ENCODE measurements at places on chromosomes 13 and 19.

- DNase-seq = no peak
These were observed 67.6 kb downstream of the UBL3 start for GRCh38 chr13:29782798-29783197.

GRCh38 chr19:18007917-18008673, at the start of gene ARRDC2:
TSS of gene ARRDC2 (plus strand) at chr19:18008170. CDS start at chr19:18008311, 141 bp downstream.
- DNase-seq = peak; percentile 91

DNA sequence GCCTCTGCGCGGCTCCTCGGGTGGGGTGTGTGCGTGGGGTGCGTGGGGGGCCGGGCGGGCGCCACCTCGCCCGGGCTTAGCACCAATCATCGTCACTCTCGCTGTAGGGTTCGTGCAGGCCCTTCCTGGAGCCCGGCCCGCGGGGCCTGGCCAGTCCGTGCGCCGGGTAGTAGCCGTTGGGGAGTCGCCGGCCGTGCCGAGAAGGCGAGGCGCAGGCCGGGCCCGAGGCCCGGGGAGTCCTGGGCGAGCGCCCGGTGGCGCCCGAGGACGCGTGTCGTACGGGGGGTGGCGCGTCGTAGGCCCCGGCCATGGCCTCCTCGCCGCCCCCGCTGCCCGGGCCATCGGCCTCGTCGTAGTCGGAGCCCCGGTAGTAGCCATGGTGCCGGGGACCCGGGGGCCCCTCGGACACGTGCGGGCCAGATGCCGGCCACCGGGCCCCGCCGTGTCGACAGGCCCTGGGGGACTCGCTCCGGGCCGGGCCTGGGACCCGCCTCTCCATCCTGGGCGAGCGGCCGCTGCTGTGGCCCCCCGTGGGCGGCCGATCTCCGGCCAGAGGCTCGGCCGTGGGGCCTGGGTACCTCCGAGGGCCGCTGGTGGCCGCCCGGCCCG, 57.1 kb downstream of the IER2 start:
- DNase-seq = no peak

DNA sequence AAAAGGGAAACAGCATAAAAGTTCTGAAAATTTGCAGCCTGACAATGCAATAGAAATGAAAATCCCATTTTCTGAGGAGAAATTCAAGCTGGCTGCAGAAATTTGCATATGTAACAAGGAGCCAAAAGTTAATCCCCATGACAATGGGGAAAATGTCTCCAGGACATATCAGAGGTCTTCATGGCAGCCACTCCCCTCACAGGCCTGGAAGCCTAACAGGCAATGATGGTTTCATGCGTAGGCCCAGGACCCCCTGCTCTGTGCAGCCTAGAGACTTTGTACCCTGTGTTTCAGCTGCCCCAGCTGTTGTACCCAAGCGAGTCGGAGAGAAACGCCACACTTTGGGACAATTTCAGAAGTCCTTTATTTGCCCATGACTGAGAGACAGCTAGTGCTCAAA, 701.3 kb upstream of the KLHL1 start:
- DNase-seq = no peak

DNA sequence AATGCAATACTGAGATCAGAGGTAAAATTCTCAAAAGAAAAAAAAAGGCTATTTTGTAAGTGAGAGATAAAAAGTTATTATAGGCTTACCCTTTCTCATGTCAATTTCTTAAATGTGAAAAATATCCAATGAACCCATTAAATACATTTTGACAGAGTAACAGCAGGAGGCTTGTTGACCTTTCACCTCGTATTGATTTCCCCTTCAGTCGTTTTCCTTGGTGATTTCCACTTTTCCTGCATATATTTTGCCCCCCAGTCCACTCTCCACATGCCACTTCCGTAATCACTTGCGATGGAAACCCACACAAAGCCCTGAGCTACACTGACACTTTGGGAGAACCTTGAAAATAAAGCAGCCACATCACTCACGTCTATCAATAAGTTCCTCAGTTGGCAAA, 248.1 kb upstream of the OBI1 start:
- DNase-seq = no peak

DNA sequence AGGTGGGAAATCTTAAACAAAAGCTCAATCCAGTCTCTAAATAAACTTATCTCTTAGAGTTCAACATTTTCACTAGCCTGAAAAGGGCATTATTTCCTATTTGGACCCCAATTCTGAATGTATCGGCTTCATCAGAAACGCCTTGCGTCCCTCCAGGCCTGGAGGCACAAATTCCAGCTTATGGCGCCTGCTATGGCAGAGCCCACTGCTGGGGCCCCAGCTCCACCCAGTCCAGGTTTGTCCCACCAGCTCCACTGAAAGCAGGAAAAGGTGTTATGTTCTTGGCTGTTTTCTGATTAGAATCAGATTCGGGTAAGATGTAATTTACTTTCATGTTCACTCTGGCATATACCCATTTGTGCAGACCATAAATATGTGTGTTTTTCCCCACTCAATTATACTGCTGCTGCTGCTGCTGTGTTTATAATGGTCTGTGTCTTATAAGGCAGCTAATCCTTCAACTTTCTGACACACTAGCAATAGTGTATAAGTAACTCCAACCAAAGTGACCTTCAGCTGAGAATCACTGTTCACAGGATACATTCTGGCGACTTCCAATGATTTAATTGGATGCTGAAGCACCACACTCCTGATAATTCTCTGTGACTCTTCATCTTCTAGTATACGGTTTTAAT, 6.4 kb downstream of the IRS2 start:
- no peak for DNase-seq

DNA sequence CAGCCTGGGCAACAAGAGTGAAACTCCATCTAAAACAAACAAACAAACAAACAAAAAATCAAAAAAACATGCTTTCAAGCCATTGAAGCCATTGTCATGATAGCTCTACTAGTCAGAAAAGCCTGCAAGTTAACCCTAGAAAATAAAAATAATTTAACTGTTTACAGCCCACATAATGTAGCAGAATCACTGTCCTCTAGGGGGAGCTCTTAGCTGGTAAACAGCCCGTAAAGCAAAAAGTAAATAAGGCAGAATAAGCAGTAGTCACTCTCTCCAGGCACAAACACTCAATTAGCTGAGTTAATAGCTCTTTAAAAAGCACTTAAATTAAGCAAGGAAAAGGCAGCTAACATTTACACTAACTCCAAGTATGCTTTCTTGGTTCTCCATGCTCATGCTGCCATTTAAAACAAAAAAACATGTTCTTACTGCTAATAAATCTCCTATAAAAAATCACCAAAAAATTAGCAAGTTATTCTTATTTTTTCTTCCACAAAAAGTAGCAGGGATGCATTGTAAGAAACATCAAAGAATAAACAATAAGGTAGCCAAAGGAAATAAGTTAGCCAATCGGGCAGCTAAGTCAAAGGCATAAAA, 11.3 kb downstream of the LILRB4 start:
- no peak for DNase-seq

GRCh38 chr19:55366790-55367189, 3.5 kb downstream of the IL11 start:
- DNase-seq = no peak

DNA sequence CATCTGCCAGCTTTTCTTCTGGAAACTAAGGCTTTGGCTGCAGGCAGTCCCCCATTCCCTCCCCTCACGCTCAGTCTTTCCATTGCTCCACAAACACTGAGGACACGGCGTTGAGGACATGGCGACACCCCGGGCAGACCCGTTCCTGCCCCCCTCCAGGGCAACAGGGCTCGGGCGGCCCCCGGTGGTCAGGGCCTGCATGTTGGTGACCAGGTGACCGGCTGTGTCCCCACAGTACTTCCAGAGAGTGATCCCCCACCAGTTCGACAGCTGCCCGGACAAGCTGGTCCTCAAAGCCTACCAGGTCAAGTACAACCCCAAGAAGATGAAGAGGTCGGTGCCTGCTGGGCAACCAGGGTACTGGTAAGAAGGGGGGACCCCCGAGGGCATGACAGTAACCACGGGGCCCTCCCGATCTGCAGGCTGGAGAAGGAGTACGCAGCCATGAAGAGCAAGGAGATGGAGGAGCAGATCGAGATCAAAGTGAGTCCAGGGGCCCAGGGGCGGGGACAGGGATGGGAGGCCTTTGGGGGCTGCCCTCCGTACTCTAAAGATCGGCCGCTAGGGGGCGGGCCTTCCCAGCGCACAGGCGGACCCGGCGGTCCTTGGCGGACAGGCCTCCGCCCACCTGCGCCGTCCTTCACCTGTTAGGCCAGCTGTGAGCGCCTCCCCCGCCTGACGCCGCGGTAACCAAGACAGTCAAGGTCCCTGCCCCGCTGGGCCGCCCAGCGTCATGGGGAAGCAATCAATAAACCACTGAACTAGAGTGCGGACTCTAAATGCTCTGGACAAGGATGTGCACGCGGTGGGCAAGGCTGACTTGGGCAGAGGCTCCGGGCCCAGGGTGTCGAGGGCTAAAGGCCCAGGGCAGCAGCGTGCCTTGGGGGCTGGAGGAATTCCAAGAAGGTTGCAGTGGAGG, 21.1 kb downstream of the PRR36 start:
- DNase-seq = peak; percentile 80

GRCh38 chr19:7467009-7467989, 21.5 kb downstream of the PEX11G start:
- DNase-seq = no peak

- DNase-seq = no peak
These were observed 752.2 kb downstream of the EFNB2 start for GRCh38 chr13:105783261-105783660.

GRCh38 chr13:98538876-98539275, 38.0 kb downstream of the STK24 start:
- no peak for DNase-seq

DNA sequence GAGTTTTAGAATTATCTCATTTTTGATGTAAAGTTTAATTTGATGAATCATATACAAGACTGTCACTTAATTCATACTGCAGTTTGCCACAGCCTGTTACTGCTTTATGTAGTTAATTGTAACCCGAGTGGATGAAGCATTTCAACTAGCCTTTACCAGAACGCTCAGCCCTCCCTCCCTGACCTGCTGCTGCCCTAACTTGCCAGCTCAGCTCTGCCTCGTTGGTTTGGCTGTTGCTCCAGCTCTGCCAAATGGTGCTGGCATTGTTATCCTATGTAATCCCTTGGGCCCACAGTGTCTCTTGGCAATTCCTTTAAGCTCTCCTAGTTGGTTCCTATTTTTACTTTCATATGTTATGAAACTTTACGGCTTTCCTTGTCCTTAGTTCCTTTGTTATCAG, 113.3 kb downstream of the LMO7 start:
- no peak for DNase-seq

GRCh38 chr13:36753176-36753575, 65.8 kb upstream of the RFXAP start:
- DNase-seq = no peak

GRCh38 chr19:47469363-47469700, 2.4 kb downstream of the SLC8A2 start:
- no peak for DNase-seq

- no peak for DNase-seq
These were observed 5.6 kb downstream of the CDADC1 start for GRCh38 chr13:49253310-49253709.

- DNase-seq = no peak
These were observed 10.7 kb downstream of the NLRP8 start for GRCh38 chr19:55958356-55958755.

DNA sequence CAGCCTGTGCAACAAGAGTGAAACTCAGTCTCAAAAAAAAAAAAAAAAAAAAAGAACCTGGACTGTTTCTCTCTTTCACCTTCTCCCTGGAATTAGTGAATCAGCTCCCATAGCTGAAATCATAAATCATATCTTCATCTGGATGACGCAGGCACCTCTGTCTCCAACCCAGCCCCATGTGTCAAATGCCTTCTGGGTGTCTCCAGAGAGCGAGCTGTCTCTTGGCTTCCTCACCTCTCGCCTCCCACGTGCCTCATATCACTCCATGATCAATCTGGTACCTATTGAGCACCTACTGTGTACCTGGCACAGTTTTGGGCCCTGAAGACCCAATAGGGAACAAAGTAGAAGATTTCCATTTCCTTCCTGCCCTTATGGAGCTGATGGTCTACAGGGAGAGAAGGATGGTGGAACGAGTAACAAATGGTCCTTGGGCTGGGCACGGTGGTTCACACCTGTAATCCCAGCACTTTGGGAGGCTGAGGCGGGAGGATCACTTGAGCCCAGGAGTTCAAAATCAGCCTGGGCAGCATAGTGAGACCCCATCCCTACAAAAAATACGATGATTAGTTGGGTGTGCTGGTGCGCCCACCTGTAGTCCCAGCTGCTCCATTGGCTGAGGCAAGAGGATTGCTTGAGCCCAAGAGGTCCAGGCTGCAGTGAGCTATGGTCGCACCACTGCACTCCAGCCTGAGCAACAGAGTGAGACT, 2.5 kb downstream of the HSD11B1L start:
- no peak for DNase-seq

DNA sequence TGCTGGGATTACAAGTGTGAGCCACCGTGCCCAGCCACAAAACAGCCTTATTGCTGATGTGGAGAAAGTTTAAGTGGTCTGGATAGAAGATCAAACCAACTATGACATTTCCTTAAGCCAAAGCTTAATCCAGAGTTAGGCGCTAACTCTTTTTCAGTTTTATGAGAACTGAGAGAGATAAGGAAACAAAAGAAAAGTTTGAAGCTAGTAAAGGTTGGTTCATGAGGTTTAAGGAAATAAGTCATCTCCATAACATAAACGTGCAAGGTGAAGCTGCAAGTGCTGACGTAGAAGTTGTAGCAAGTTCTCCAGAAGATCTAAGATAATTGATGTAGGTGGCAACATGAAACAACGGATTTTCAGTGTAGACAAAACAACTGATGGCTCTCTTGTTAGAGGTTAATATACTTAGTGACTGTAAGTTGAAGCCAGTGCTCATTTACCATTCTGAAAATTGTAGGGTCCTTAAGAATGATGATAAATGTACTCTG, 41.6 kb downstream of the ZMYM2 start:
- DNase-seq = no peak

DNA sequence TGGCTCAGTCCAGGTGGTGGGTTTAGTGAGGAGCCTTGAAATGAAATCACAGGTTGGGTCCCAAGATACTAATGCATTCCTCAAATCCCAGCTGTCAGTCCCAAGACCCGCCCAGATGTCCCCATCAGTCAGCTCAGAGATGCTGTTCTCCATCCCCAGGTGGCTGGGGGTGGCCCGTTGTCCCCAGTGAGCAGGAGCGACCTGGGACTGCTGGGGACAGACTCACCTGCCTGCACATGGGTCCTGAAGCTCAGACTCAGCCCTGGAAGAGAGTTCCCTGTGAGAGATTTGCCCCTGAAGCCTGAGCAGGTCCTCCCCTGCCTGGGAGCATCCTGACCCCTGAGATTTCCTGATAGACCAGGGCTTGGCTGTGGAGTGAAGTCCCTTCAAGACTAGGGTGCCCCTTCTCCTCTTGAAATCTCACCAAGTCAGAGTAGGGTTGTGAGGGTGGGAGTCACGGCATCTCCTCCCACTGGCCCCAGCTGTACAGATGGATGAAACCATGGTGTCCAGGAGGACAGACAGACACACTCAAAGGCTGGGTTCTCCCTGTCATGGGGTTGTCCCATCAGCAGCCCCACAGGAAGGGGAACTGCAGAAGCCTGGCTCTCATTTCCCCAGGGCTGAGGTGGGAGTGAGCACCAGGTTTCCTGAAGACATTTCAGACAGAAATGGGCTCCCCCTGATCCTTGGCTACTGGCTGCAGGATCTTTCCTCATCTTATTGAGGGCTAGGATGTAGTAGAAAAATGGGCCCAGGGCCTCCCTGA, 14.4 kb downstream of the LILRA5 start:
- DNase-seq = no peak

GRCh38 chr13:79531542-79532254, 50.7 kb downstream of the NDFIP2 start:
- no peak for DNase-seq

All from activated T-cell treated with anti-CD3 and anti-CD28 coated beads, Interleukin-2, amount 50 U/mL, for 48 hours (primary cell).